T follicular helper cell (primary cell): ENCODE measurements at places on chromosomes 4 and X.
A peak's percentile ranks its signal among the peaks of the same experiment; 100 is the strongest.

DNA sequence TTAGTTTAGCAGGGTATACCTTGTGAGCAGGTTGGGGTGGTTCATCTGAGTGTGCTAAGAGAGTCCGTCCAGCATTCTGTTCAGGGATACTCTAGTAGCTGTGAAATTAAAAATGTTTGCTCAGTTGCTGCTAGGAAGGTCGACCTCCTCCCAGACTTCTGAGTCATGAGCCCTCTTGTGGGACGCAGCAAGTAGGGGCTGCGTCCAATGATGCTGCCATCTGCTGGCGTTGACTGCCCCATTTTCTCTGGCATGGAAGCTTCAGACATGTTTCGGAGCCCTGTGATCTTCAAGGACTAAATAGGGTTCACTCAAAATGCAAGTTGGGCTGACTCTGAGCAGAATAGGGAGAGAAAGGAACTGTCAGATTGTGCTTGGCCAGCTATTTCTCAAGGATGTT is 201.0 kb upstream of the ARSJ start:
- DNase-seq = peak; percentile 4

DNA sequence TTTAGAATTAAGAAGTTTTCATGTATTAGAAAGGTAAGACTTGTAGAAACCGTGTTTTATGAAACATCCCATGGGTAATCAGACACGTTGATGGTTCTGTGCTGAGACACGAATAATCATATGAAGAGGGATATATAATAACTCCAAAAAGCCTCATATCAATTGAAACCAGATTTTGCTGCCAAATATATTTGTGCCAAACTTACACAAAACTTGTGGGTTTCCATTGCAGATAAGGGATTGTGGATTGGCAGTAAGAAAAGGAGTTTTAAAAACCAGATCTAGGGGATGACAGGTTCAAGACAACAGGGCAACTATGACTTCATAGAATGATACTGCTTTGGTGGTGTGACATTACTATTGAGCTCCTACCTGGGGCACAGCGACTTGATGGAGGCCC is 616.1 kb downstream of the BCOR start:
- no peak for DNase-seq

DNA sequence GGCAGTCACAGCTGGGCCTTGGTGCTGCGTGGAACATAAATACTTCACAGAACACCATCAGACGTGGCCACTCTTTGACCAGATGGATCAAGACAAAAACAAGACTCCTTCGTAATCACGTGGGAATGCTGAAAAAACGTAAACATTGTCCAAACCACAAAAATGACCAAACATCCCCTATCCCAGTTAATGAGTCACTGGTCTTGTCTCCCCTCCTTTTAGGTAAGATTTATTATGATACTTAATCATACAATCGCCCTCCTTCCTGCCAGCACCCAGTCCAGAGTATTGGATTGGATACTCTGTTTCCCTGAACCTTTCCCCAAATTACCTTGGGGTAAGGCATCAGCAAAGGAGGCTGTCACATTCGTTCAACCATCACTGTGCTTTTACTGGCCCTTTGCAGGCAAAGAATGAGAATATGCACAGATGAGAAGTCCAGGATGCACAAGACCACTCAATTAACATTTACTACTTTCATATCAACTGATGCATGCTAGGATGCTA is 601 bp upstream of the TCEANC start:
- DNase-seq = no peak

- no peak for DNase-seq
Measured at GRCh38 chr4:74545448-74545847, 100.5 kb downstream of the AREG start.

- no peak for DNase-seq
Measured at GRCh38 chrX:136189222-136189621, 41.9 kb downstream of the FHL1 start.

GRCh38 chr4:7083597-7084563 is 16.0 kb upstream of the GRPEL1 start:
- no peak for DNase-seq
